Hepatocyte (in vitro differentiated cells): ENCODE measurements at places on chromosomes 2 and 18. TPM values are rescaled to one million over a fixed set of nuclear protein-coding genes. Genes with fewer than 3 reads are reported as not detected.

Gene TRIM43
- not detected in 2 replicates for total RNA-seq

DNA sequence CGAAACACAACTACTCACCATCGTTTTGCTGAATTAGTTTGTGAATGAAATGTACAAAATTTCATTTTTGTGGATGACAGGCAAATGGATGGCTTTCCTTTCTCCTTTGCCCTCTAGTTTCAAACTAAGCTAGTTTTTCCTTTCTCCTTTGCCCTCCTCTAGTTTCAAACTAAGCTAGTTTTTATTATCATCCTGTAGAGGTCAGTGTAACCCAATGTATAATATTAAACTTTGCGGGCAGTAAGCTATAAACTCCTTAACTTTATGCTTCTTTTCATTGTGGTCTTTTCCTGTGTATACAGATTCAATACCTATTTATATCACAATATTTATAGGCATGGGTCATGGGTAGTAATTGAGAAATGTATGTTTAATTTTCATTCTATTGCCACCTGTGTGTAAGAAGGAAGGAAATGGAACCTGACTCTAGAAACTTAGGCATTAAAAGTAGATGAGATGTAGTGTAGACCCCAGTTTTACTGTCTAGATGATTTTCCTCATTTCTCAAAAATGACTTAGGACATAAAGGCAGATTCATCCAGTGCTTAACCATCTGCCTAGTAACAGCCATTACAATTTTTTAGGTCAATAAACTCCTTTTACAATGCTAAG lies 58.1 kb downstream of the MAP3K19 start:
- peak; percentile 39 for DNase-seq

- DNase-seq, result no peak
Observed at GRCh38 chr2:210655229-210655975, 99.0 kb downstream of the CPS1 start.

- DNase-seq, result no peak
Observed at GRCh38 chr18:45764000-45764686, 40.2 kb downstream of the SLC14A1 start.
